Stimulated activated CD4-positive, alpha-beta T cell treated with anti-CD3 and anti-CD28 coated beads, Interleukin-1b, Interleukin-23, amount 100 ng/mL, for 1 hour (primary cell): ENCODE measurements at places on chromosomes 1 and 21.
A peak's percentile ranks its signal among the peaks of the same experiment; 100 is the strongest.

- DNase-seq: no peak
Observed at GRCh38 chr1:176619261-176619660, 156.3 kb downstream of the PAPPA2 start.

- no peak for DNase-seq
Observed at GRCh38 chr1:83499998-83500397, 498.9 kb downstream of the TTLL7 start.

GRCh38 chr1:213568929-213569815 is 418.6 kb upstream of the PROX1 start:
- DNase-seq: no peak

- no peak for DNase-seq
Observed at GRCh38 chr1:152505083-152505482, 5.5 kb upstream of the LCE5A start.

- DNase-seq: no peak
Observed at GRCh38 chr1:110347182-110347893, 8.2 kb downstream of the RBM15 start.

- DNase-seq: no peak
Observed at GRCh38 chr1:94927405-94928175, 680 bp upstream of the CNN3 start.

DNA sequence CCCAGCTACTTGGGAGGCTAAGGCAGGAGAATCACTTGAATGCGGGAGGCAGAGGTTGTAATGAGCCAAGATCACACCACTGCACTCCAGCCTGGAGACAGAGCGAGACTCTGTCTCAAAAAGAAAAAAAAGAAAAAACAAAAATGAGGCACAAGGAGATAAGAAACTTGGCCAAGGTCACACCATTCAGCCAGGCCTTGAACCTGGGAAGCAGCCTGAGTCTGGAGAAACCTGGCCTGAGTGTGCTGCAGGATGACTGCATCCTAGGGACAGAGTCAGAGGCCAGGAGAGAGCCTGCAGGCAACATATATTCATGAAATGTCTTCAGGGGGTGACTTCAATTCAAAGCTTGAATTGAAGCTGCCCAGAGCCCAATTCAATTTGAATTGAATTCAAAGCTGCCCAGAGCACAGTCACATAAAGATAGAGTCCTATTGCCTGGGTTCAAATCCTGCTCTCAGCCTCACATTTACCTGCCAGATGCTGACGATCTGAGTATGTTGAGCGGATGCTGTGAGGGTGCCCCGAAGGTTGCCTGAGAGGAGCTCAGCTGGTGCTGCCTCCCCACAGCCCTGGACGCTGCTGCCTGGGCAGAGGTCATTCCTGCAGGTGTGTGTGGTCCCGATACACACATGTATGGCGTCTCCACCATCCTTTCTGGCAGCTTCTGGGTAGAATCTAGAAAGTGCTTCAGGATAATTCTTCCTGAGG is 307.7 kb downstream of the AJAP1 start:
- no peak for DNase-seq

DNA sequence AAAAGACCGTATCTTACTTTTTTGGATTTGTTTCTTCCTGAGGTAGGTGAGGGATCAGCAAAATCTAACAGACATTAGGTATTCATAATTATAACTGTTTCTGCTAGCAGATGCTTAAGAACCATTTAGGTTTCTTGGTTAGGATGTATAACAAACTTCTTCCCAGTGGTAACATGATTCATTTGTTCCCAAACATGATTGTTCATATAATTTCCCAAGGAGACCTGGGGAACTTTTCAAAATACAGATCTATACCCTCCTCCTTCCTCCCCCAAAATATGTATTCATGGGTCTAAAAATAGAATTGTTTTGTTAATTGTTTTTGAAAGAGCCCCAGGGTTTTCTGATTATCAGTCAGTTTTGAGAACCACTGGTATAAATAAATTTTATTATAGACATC is 228.2 kb downstream of the COP1 start:
- DNase-seq: no peak

GRCh38 chr1:151356696-151357095 is 9.6 kb upstream of the RFX5 start:
- no peak for DNase-seq

- DNase-seq: peak; percentile 42
Observed at GRCh38 chr1:205335692-205336091, 14.1 kb upstream of the NUAK2 start.

GRCh38 chr21:41710823-41711160 is 56.1 kb downstream of the RIPK4 start:
- no peak for DNase-seq

GRCh38 chr1:205458777-205459566 is 3.1 kb upstream of the BLACAT1 start:
- no peak for DNase-seq

DNA sequence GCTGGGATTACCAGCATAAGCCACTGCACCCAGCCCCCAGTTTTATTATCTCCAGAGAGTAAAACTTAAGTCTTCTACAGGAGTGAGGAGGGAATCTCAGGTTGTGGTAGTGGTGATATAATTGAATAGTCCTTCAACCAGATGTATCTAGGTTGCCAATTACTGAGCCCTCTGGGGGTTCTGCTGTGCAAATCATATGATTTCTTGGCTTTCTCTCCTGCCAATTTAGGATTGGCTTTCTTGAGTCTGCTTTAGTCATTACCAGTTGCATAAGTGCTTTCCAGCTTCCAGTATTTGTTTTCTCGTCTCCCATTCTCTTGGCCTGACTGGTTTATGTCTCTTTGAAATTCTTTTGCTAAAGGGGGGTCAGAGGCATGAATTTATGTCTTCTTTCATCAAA is 11.1 kb downstream of the CPT2 start:
- no peak for DNase-seq

- DNase-seq: no peak
Observed at GRCh38 chr1:14961661-14962267, 191.8 kb upstream of the TMEM51 start.

DNA sequence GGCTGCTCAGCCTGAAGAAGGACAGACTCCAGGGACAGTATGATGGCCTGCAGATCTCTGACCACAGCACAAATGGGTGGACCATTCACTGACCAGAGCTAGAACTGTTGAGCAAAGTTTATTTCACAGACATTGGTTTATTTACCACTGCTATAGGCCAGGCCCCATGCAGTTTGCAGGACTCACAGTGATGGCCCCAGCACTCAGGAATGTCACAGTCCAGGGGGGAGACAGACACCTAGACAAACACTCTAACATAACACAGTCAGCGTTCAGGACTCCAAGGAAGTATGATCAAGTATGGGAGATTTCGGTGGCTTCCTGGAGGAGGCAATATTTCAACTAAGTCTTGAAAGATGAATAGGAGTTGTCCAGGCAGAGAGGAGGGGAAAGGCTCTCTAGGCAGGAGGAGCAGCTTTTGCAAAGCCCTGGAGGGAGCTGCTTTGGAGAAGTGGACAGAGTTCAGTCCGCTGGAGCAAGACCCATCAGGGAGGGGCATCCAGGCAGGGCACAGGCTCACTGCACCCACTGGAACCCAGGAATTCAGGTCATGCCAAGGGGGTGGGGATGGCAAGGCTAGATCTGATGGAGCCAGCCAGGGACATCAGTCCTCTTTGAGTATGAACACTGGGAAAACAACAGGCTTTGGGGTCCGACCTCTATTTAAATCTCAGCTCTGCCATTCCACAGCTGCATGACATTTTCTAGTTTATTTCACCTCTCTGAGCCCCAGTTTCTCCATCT is 454.3 kb downstream of the MATN1 start:
- no peak for DNase-seq

- no peak for DNase-seq
Observed at GRCh38 chr21:19228226-19228625, 824.6 kb upstream of the TMPRSS15 start.

DNA sequence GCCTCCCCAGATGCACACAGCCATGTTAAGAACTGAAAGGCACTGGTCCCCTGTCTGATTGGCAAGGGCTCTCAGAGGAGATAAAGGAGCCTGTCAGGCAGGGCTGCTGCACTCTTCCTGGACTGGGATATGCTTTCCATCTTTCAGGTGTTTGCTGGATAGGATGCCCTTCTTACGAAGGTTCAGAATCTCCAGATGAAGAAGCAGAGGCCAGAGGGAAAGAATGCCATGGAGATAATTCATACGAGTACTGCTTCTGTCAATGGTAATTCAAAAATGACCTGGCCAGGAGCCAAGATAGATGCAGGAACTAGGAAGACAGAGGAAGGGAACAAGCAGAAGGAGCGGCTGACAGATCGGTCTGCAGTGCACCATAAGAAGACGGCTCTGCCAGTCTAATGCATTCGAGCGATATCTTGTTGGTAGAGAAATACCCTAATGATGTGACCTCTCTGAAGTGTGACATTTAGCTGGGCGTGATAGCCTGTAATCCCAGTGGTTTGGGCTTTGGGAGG is 16.6 kb upstream of the ATP2B4 start:
- DNase-seq: no peak

GRCh38 chr21:28674763-28675162 is 317.9 kb downstream of the LTN1 start:
- no peak for DNase-seq

DNA sequence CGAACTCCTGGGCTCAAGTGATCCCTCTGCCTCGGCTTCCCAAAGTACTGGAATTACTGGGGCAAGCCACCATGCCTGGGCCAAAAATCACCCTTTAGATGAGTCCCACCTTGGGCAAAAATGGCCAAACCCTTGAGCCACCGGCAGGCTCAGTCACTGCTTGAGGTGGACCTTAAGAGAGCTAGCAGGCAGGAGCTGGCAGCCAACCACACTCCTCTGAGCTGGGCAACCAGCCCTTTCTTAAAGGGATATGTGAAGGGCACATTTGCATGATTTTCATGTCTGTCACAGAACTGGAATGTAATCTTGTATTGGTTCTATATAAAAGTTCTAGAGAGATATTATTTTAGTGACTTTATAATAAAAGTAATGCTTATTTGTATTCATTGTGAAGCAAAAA is 316.5 kb downstream of the PBX1 start:
- no peak for DNase-seq

GRCh38 chr1:172324086-172324485 is 96.4 kb upstream of the C1orf105 start:
- DNase-seq: no peak

DNA sequence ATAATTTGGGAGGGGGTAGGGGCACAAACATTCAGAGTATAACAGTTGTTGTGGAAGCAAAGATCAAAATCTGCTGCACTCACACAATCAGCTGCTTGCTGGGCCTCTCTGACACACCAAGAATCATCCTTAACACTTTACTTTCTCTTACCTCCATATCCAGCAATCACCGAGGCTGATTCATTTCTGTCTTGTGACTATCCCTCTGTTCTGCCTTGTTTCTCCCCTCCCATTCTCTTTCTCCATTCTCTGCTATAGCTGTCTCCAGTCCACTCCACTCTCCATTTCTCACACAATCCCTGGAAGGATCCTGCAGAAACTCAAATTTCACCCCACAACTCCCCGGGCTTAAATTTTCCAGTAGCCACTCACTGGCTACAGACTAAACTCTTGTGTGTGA is 91.8 kb upstream of the NGF start:
- no peak for DNase-seq

GRCh38 chr1:83098791-83099190 is 900.1 kb downstream of the TTLL7 start:
- no peak for DNase-seq

- DNase-seq: no peak
Observed at GRCh38 chr1:156439036-156439776, 61.4 kb downstream of the MEF2D start.

GRCh38 chr1:96498744-96499340 is 222.7 kb upstream of the PTBP2 start:
- no peak for DNase-seq

DNA sequence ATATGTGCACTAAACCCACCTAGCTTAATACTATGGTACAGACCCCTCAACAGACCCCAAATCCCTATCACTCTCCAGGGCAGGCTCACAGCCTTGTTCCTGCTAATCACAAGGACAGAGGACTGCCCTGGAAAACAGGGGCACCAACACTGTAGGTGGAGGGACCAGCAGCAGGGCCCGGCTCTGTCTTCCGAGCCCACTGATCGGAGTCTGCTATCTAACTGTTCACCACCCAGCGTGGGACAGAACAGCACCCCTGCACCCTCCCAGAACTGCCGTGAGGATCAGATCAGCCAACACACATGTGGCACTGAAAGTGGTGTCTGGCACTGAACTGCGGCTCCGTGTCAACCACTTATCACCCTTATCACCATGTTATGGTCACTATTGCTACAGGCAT is 6.2 kb downstream of the WDR4 start:
- no peak for DNase-seq
